ENCODE measurements at places on chromosomes 5 and 9.

DNA sequence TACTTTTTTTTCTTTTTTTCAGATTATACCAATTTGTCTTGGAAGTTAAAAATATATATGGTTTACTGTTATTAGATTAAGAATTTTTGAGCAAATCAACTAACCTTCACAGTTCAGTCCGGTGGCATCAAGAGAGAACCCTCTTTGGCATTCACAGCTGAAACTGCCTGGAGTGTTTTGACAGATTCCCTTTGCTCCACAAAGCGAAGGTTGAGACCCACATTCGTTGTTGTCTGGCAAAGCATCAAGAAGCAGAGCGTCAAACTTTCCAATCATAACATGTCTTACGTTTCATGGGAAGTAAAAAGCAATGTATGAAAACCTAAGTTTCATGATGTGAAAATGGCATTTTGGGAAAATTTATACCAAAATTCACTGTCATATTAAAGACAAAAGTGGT is 190.2 kb downstream of the SLC12A2 start:
- DNase-seq, result no peak

GRCh38 chr5:108381350-108381953 is 446 bp downstream of the FBXL17 start:
- DNase-seq, result peak; percentile 58

DNA sequence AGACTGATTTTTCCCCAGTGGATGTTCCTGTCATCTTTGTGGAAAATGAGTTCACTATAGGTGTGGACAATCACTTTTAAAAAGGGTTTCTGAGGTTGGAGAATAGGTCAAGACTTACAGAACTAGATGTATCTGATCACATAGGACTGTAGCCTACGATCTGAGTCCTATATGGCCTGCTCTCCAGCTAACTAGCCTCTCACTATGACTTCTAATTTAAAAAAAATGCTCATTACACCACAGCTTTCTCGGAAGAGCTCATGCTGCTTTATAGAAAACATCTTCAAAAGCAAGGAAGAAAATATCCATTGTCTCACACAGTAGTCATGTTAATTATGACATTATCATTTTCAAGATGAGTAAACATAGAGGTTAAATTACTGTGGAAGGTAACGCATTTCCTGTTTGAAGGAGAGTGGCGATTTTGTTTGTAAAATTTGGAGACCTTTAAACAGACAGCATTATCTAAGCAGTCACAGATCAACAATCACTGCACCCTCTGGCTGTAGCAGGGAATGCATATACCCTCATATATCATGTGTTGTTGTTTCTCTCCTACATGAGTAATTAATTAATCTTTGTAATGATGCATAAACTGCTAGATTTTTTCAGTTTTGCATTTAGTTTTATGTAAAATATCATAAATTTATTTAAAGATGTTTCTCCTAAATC is 573.7 kb downstream of the GABRG2 start:
- DNase-seq, result no peak

DNA sequence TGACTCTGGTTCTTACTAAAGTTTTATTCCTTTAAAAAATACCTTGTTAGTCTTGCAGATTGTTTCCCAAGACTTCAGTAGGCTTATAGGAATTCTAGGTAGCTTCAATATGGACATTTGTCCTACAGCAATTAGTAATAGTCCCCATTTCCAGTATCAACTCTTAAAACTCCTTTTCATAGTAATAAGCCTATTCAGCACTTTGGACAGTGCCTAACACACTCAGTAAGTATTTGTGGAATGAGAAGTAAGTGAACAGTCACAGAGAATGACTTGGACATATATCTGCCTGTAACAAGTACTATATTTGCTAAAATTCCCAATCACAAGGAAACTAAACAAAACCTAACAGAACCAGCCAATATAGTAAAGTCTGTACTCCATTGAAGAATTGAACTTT is 1291.8 kb upstream of the DMAC1 start:
- no peak for DNase-seq

GRCh38 chr5:756171-756570 is 28.4 kb downstream of the ZDHHC11B start:
- no peak for DNase-seq

GRCh38 chr9:111034898-111035539 is 3.3 kb downstream of the LPAR1 start:
- DNase-seq, result no peak

DNA sequence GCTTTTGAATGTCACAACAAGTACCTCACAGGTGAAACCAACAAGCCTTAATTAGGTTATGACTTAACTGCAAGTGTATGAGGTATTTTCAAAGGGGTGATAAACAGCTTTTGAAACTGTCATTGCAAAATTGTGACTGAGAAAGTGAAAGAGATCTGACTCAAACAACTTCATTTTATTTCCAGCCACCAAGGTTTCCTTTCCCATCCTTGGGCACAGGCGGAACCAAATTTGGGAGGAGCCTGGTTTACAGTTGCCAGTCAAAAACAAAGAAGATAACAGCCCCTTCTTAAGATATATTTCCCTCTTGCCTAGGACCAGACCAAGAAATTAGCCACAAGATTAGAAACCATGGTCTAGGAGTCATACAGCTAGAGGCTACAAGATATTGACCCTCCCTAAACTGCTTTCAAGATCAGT is 417.1 kb downstream of the CSNK1G3 start:
- DNase-seq, result no peak

DNA sequence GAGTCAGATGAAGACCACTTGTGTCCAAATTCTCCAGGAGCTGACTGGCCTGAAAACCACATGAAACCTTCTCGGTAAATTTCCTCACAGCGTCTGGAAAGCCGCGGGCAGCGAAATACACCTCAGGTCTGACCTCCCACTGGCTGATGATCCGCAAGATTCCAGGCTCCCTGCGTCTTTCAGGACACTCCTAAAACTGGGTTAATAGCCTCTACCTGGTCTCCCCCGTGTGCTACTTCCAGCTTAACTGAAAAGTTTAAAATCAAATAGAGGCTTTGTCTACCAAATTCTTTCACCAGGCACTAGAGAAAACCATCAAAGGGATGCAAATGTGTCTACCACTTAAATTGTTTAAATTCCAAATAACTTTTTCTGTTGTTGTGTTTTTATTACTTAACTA is 312.6 kb downstream of the DRD1 start:
- no peak for DNase-seq

DNA sequence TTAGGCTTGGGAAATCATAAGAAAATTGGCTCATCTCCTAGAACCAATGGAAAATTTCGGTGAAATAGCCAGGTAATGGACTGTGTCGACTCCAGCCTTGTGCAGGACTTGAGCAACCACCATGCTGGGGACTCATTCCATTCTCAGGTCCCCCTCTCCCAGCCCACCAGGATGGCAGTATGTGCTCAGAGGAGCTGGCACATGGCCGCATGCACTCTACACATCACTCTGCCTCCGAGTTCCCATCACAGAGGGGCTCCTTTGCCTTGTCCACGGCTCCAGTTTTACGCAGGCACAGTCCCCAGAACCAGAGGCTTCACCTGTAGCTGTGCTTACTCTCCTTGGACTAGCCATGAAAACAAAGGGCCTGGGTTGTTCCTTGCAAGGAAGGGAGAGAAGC is 149.3 kb downstream of the PAX5 start:
- DNase-seq, result no peak

GRCh38 chr9:90854637-90855175 is 53.1 kb downstream of the SYK start:
- no peak for DNase-seq

GRCh38 chr9:2666569-2666968 is 45.0 kb downstream of the VLDLR start:
- DNase-seq, result no peak

GRCh38 chr9:136629879-136630661 is 32.6 kb upstream of the EGFL7 start:
- no peak for DNase-seq

GRCh38 chr5:83077662-83078261 is 415 bp downstream of the XRCC4 start:
- DNase-seq, result no peak

GRCh38 chr9:4581035-4581760 is 80.9 kb upstream of the PLPP6 start:
- no peak for DNase-seq

DNA sequence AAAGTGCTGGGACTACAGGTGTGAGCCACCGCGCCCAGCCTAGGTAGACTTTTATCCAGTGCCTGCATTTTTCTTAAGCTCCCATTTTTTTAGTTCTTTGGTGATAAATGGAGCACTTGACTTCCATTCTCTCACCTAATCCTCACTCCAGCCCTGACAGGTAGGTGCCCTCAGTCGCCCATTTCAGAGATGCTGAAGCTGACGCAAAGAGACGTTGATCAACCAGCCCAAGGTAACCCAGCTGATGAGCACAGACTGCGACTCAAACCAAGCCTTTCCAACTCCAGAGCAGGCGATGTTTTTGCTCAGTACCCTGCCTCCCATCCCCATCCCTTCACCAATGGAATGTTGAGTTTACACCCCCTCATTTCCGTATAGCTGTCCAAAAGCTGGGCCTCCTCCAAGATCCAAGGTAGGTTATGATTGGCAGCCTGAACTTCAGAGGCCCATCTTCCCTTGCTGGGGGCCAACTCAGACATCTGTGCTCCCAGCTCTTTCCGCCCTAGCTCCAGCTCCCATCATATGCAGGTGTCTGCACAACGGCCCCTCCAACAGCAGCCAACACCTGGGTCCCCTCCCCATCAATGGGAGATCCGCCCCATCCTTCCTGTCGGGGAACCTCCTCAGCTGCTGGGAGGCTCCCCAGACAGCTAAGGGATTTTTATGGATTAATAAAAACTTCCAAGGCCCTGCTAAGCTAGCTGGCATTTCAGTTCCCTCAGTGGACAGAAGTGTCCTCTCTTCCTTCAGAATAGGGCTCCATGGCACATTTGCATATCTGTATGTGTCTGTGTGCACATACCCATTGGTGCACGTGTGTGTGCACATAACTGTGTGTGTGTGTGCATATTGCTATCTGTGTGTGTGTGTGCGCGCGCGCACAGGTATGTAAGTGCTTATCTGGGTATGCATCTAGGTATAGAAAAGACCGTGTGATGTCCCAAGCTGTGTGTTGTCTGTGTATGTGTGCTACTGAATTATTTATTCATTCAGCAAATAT is 39.3 kb upstream of the VDAC1 start:
- no peak for DNase-seq

- peak; percentile 68 for DNase-seq
Observed at GRCh38 chr9:114316605-114317230, 6.2 kb upstream of the ORM1 start.

GRCh38 chr5:31688515-31689092 is 49.7 kb downstream of the PDZD2 start:
- DNase-seq, result no peak

- DNase-seq, result no peak
Observed at GRCh38 chr5:62614355-62614754, 35.7 kb downstream of the LRRC70 start.

- no peak for DNase-seq
Observed at GRCh38 chr9:6997330-6997729, 239.6 kb downstream of the KDM4C start.

DNA sequence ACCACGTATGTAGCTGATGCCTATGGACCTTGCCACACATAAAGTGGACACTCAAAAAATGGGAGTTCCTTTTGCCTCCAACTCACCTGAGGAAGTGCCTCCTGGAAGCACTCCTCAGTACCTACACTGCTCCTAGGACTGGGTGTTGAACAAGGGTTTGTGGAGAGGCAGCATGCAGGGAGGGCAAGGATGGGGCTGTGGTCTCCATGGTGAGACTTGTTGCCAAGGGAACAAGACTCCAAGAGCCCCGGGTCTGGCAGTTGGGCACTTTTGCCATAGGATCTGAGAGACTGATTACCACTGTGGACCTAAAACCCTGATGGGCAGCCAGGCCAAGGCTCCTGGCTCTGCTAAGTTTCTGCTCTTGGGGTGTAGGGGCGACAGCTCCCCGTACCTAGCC is 6.9 kb upstream of the NR5A1 start:
- DNase-seq, result no peak

- peak; percentile 89 for DNase-seq
Observed at GRCh38 chr5:149215478-149216090, 56.1 kb upstream of the AFAP1L1 start.

GRCh38 chr5:12141496-12141895 is 237.2 kb upstream of the CTNND2 start:
- DNase-seq, result no peak

DNA sequence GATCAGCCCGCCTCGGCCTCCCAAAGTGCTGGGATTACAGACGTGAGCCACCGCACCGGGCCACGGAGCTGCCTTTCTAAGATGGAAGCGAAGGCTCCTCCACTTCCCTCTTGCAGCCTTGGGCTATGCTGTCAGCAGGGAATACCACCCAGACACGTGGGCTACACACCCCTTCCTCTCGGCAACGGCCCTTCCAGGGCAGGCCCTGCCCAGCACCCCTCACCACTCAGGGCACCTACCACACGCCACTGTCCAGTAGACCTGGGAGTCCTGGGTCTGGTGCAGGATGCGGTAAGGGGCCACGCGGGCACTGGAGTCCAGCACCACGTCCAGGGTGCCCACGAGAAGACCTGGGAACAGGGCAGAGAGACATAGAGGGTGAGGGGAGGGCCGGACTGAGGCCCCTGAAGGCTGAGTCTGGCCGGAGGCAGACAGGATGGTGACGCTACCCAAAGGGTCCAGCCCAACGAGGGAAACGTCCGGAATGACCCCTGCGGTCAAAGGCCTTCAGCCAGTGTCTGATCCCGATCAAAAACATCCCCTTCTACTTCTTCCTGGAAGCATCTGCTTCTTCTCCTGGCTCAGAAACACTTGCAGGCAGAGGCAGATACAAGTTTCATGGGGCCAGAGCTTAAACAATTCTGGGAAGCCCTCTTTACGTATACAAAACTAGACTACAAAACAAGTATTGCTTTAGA is 3.1 kb downstream of the TBC1D9B start:
- DNase-seq, result no peak

- no peak for DNase-seq
Observed at GRCh38 chr5:53327811-53328334, 152.6 kb upstream of the FST start.

DNA sequence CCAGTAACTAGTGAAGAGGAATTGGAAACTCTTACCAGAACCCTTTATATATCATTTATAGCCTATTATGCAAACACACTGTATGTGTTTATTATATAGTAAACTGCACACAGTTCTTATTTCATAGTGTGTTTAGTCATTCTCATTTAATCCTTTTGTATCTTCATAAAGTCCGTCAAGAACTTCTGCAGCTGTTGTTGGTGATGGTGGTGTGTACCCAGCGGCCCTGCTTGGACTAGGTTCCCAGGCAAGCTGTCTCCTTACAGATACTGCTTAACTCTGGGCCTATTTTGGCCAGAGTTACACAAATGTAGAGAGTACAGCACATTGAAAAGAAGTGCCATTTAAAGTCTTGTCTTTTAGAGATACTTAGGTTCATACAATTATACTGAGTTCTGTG is 231.9 kb downstream of the NDUFS4 start:
- no peak for DNase-seq

- DNase-seq, result no peak
Observed at GRCh38 chr9:2029666-2030170, 14.6 kb downstream of the SMARCA2 start.

GRCh38 chr9:89920131-89920530 is 315.3 kb downstream of the GADD45G start:
- DNase-seq, result no peak

Measured in lower leg skin (tissue), 4 donors.